Kidney glomerular epithelial cell (primary cell): ENCODE measurements at places on chromosomes 6 and 20.

DNA sequence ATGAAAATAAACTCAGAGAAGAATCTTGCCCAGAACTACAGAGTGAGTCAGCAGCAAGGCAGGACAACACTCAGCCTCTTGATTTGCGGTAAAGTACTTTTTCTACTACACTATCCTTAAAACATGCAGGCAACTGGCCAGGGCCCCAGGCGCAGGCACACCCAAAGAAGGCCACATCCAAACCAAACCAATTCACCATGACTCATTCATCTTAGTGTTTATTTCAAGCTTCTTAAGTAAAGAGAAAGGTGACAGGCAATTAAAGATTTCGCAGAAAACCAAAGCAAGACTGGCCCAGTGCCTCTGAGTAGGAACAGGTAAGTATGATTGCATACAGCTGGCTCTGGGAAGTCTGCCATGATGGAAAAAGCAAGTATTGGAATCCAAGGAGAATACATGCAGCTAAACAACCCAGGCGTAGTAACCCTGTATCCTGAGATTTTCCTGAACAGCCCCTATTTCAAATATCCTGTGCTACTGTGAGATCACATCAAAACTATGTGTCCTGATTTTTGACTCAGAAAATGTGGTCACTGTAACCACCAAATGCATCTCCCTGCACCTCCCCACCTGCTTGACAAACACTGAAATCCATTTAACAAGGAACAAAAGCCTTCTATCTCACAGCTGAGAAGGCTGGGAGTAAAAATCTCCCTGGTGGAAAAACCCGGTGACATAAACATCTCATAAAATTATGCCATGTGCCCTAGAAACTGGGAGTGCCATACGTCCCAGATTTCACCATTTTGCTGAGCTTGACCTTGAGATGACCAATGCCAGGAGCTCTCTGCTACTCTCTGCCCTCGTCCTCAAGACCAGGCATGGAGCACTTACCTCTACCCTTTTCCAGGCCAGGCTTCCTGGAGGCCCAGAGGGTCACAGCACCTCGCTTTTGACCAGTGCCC is 12.4 kb downstream of the WFDC3 start:
- peak; percentile 97 for DNase-seq

DNA sequence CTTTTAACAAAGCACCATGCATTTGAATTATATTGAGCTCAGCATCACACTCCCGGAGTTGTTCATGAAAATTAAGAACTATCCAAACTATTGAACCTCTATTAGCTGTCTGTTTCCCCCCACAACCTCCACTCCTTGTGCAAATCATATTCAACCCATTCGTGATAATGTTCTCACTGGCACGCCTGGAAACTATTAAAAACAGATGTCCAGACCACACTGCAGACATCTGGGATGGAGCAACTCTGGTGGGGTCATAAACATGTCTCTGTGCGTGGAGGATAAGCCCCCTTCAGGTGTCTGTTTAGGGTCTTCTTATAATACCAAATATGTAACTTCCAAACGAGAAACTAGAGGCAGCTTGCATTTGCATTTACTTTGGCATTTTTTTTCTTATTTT is 193.7 kb downstream of the TFAP2A start:
- no peak for DNase-seq

DNA sequence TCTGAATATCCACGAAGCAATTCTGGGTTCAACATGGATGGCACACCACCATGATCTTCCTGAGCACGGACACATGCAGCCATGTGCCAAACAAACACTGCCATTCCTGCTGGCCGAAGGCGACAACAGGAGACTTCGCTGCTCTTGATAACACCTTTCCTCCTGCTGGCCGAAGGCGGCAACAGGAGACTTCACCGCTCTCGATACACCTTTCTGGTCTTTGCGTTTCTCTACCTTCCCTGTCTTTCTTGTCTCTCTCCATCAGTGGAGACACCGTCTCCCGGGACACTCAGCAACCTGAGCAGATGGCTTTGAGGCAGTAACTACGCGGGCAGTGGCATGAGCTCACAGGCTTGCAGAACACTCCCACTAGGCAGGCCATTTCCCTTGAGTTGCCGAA is 54.9 kb upstream of the MPC1 start:
- no peak for DNase-seq

DNA sequence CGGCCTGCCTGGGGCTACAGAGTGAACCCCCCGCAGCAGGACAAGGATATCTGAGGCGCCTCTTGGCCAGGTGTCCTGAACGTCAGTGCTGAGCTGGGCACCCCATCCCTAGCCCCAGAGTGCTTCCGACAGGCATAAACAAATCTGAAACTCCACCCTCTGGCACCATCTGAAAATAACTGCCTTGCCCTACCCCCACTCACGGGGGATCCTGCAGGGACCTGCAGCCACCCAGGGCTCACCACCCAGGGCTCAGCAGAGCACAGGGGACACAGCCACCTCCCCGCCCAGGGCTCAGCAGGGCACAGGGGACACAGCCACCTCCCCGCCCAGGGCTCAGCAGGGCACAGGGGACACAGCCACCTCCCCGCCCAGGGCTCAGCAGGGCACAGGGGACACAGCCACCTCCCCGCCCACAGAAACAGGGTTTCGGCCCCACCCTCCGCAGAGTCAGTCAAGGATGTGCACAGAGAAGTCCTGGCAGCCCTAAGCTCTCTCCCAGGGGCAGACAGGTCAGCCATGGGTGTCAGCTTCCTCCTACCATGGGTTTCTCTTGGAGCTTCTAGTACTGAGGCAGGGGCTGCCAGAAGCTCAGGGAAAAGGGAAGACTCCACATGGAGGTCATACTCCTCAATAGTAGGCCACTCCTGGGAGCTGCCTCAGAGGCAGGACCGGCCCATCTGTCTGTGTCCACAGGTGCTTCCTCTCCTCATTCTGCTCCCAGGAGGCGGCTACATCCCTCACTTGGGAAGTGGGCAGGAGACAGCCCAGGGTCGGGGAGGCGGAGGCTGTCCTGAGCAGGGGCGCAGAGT is 4.6 kb downstream of the UCKL1 start:
- DNase-seq, result no peak

DNA sequence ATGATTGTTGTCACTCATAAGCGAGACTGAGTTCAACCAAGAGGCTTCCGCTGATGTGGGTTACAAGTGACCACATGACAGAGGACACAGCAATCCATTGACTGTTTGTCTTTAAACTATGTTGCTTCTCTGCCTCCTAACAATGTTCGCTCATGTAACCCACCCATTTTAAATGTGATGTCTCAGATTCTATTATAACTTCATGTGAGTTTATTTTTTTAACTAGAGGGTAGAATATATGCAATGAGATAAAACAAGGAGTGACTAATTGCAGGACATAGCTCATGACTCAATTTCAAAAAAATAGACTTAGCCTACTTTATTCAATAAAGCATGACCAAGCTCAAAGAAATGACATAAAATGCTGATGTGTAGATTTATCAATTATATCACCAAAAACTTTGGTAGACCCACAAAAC is 119.2 kb upstream of the SASH1 start:
- DNase-seq, result peak; percentile 62

GRCh38 chr6:106090001-106090400 is 3.9 kb downstream of the PRDM1 start:
- DNase-seq, result no peak
